Mucosa of descending colon (tissue), 3 donors: ENCODE measurements at places on chromosomes 13 and 19.

DNA sequence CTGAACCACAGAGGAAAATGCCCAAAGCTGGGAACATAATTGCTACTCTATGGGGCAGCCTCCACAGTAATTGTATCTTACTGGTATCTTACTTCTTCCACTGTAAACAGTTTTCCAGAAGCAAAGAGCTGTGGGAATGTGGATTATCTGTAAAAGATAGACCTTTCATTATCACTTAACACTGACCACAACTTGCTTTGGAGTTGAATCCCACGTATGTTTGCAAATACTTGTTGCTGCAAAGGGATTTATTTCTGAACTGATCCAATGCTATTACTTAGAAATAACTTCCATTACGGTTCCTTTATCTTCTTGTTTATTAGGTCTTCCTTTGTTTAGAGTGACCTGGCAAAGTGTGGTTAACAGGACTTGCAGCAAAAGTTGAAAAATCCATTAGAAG lies 218.1 kb downstream of the KCTD12 start:
- no peak for DNase-seq

GRCh38 chr13:28536371-28536770 lies 41.4 kb upstream of the FLT1 start:
- DNase-seq = no peak

DNA sequence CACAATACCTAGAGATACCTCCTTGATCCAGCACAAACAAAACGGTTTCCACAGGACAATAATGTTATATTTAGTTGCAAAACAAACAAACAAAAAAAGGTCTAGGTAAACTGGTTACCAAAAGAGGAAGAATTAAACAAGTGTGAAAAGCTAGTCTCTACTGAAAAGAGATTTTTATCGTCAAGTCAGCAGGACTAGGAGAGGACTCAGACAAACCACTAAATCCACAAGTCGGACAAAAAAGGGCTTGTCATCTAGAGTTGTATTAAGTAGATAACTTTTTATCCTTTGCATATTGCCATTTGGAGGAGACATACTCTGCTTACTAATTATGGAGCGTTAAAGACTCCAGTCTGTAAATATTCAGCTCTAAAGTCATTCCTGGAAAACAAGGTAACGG lies 9.9 kb upstream of the KPNA3 start:
- DNase-seq = no peak

GRCh38 chr13:23592596-23592995 lies 22.4 kb downstream of the TNFRSF19 start:
- DNase-seq = no peak

- no peak for DNase-seq
These were observed 911.0 kb downstream of the PCDH17 start for GRCh38 chr13:58542530-58542929.

GRCh38 chr13:50119591-50119990 lies 104.3 kb downstream of the KCNRG start:
- DNase-seq = no peak

DNA sequence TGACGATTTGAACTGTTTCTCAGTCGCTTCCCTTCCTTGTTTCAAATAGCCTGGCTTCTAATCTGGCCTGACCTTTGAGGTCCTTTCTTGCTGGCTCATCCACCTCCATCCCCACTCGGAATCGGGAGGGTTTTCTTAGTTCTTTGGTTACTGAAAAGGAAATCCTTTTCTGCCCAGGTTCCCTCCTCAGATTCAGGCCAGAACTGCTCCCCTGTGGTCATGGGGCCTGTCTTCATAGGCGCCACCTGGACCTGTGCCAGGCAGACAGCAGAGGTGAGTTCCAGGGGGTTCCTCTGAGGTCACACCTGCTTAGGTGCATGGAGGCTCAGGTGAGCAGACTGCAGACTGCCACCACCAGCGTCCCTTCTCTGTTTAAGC lies 62.4 kb downstream of the AKAP11 start:
- DNase-seq = no peak

- no peak for DNase-seq
These were observed 470.3 kb downstream of the PCDH20 start for GRCh38 chr13:60945396-60945795.

GRCh38 chr19:1236576-1236975 lies 1.2 kb downstream of the CBARP start:
- DNase-seq = no peak

DNA sequence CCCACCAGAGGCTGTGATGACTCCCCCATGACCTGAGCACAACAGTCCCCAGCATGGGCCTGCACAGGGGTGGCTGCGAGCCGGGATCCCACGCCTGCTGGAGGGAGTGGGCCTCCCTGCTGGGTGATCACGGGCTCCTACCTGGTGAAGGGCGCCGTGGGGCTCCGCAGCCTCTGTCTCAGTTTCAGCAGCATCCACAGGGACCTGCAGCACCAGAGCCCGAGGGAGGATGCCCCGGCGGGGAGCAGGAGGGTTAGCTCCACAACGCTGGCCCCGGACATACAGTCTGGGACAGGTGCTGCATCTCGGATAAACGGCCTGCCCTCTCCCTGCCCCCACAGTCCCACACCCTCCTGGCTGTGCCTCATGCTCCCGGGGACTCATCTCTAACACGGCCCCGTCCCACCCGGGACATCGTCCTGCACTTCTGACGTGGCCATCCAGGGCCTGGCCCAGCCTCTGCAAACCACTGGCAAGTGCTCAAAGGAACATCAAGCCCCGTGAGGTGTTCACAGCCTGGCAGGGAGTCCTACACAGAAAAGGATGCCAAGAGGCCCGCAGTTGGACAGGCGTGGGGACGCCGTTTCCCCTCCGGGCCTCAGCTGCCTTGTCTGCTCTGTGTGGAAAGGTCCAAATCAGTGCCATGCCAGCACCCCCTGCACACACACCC lies 10.5 kb downstream of the PEX11G start:
- no peak for DNase-seq

DNA sequence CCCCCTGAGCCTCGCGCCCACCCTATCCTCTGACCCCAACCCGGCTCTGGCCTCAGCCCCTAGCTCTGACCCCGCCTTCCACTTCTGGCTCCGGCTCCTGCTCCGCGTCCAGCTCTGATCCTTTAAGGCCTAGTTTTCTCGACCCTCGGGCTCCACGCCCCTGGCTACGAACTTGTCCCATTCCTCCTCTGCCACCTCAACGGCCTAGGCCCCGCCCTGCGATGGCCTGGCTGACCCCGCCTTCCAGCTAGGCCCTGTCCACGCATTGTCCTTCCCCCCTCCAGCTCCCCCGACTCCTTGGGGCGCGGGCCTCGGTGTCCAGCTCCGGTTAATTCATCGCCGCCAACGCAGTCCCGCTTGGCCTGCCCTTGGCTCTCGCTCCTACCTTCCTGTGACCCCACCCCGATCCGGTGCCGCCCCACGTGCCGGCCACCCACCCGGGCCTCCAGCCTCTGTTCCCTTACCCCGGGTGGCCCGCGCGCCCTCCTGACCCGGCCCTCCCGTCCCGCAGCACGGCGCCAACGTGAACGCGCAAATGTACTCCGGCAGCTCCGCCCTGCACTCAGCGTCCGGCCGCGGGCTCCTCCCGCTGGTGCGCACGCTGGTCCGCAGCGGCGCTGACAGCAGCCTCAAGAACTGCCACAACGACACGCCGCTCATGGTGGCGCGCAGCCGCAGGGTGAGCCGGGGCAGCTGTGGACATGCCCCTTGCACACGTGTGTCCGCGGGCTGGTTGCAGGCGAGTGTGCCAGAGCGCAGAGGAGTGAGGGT lies 9.4 kb downstream of the BCL3 start:
- DNase-seq = peak; percentile 63

GRCh38 chr13:66657165-66657881 lies 572.8 kb downstream of the PCDH9 start:
- peak; percentile 37 for DNase-seq
